Cerebellum (tissue), 4 donors: ENCODE measurements at places on chromosomes 5 and 9. TPM values are rescaled to one million over a fixed set of nuclear protein-coding genes. Genes with fewer than 3 reads are reported as not detected.

Gene FRMD3
- 11.3 TPM for total RNA-seq

GRCh38 chr9:112029921-112030444, 133.4 kb downstream of the UGCG start:
- no peak for DNase-seq

GRCh38 chr9:120202856-120203654, 376.9 kb downstream of the CDK5RAP2 start:
- DNase-seq: no peak

Gene MCC
- 61.1 TPM for total RNA-seq

Gene NOTCH1
- total RNA-seq: 35.2 TPM

GRCh38 chr5:53425687-53426511, 54.5 kb upstream of the FST start:
- DNase-seq: no peak

DNA sequence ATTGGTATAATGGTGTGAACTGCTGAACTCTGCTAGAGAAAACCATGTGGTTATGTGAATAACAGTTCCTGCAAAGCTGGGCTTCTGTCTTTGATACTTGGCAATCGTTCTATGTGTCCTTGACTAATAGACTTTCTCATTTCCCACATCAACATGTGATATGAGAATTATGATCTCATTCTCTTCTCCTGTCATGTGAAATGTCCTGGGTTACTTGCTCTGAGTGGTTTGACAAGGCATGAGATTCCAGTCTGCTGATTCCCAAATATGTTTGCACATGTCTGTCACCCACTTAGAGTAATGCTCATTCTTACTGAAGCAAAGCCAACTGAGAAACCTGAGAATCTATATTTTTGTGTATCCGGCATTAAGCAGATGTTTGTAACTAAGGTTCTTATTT, 141.2 kb downstream of the PARP8 start:
- DNase-seq: no peak

Gene VAV2
- total RNA-seq: 16.5 TPM

DNA sequence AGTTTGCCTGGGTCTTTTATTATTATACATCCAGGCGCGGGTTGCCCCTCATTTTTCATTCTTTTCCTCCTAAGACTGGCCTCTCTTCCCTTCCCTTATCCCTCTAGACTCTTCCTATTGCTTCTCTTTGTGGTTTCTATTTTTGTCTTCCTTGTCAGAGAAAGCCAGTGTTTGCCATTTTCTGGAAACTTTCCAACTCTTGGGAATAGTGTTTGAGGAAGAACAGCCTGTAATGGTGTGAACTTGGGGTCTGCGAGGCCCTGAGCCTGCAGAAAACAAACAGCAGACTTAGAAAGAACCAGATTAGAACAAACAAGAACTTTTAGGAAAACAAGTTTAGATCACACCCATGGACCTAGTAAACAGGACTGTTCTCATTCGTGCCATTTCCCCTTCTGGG, 15.5 kb downstream of the PRKACG start:
- no peak for DNase-seq

Gene TTLL11
- 22.1 TPM for total RNA-seq

- no peak for DNase-seq
Observed at GRCh38 chr5:128825826-128826225, 139.5 kb upstream of the SLC27A6 start.

Gene NDUFAF2
- total RNA-seq: 8.2 TPM

DNA sequence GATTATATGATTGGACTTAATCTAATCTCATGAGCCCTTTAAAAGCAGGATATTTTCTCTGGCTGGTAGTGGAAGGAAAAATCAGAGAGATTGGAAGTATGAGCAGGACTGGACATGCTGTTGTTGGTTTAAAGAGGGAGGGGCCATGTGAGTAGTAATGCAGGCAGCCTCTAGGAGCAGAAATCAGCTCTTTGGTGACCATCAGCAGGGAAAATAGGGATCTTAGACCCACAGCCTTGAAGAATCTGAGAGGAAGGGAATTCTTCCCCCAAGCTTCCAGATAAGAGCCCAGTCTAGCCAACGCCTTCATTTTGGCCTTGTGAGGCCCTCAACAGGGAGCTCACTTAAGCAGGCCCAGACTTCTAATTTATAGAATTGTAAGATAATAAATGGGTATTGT, 9.5 kb downstream of the SH3GL2 start:
- DNase-seq: no peak

DNA sequence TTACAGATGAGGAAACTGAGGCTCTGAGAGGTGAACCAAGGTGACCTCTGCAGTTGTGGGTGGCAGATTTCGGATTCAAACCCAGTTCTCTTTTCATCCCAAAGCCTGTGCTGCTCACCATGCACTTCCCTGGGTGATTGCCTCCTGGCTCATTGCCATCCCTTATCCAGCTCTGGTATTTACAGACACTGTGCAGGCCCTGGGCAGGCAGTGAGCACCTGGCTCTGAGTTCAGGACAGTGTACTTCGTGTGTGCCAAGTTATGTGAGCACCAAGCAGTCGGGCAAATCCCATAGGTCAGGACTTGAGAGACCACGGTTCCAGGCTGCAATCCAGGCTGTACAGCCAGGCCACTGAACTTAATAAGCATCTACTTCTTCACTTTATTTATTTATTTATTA, 1.4 kb downstream of the LRSAM1 start:
- DNase-seq: peak; percentile 33

Gene TMEM252
- total RNA-seq: not detected

Gene SPINK1
- not detected for total RNA-seq

Gene GFM2
- total RNA-seq: 45.6 TPM
